ENCODE measurements at places on chromosomes 2 and 18. TPM values are rescaled to one million over a fixed set of nuclear protein-coding genes. Genes with fewer than 3 reads are reported as not detected.

DNA sequence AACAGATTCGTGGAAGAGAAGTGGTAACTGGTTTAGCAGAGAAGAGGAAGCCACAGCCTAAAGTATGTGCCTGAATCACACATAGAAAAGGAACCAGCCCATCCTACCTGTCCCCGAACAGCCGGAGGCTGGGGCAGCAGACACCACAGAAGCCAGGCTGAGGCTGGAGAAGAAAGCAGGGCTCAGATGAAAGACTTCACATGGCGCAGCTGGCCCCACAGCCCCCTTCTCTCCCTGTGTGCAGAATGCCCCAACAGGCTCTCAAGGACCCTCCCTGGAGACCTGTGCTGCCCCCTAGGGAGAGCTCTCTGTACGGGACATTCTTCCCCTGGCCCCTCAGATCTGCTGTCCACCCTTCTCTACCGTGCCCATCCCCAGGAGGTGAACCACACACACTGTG lies 83.5 kb upstream of the RAB12 start:
- H3K4me3 ChIP-seq = no peak overlapping the region
- no peaks in the 10 kb centered on the region for H3K4me1 ChIP-seq
- no peaks in the 10 kb centered on the region for H3K27me3 ChIP-seq
- H3K27ac ChIP-seq = no peak overlapping the region
- H3K36me3 ChIP-seq = no peaks in the 10 kb centered on the region

DNA sequence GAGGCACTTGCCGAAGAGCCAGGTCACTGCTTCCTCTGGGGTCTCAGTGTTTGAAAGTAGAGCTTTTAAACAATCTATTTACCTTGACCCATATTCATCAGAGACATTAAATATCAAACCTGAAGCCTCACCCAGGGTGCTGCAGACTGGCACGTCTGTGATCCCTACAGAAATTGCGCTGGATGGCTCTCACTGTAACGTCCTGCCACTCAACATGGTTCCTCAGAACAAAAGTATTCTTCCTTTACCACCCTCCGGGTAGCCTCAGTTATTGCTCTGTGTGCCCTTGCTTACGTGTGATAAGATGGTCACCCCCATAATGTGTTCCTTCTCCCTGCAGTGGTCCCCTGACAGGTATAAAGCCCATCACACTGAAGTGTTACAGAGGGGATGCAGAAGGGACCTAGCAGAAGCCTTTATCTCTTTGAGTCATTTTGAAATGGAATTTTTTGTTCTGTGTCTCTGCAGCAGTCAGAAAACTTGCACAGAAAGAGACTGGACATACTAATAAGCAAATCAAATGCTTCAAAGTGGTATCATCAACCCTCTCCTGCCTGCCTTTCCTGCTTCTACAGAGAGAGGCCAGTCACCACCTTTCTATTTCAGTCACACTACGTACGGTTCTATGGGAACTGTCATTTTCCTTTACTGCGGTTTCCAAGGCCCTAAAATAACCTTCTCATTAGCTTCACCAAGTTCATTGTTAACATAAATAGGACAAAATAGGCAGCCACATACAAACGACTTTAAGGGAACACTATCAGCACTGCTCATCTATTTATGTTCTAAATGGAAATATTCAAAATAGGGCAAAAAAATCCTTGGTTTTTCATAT lies 86.8 kb downstream of the METTL8 start:
- no peak overlapping the region for H3K27ac ChIP-seq
- no peak overlapping the region for H3K4me3 ChIP-seq
- DNase-seq = no peak
- no peaks in the 10 kb centered on the region for H3K36me3 ChIP-seq
- H3K4me1 ChIP-seq = peaks cover 13% of the 10 kb centered on the region

DNA sequence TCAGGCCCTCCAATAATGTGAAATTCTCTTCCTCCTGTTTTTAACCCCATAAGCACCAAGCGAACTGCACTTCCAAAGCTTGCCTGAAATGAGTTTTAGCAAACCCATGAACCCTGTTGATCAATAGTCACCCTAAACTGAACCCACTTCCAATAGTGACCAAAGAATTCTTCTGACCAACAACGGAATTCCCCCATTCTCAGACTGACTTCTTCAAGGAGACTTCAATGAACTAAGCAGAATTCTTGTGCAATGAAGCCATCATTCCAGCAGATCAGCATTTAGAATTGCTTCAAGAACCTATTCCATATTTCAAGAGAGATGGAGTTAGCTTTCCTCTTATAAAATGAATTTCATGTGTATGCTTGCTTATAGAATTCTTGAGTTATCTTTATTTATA lies 176.9 kb upstream of the FN1 start:
- H3K27ac ChIP-seq = no peak overlapping the region
- H3K27me3 ChIP-seq = no peaks in the 10 kb centered on the region
- no peak overlapping the region for H3K4me3 ChIP-seq
- H3K4me1 ChIP-seq = no peaks in the 10 kb centered on the region
- H3K36me3 ChIP-seq = no peaks in the 10 kb centered on the region

- H3K4me1 ChIP-seq = no peaks in the 10 kb centered on the region
- H3K27ac ChIP-seq = no peak overlapping the region
Observed at GRCh38 chr2:168118733-168119514, 128.5 kb downstream of the STK39 start.

DNA sequence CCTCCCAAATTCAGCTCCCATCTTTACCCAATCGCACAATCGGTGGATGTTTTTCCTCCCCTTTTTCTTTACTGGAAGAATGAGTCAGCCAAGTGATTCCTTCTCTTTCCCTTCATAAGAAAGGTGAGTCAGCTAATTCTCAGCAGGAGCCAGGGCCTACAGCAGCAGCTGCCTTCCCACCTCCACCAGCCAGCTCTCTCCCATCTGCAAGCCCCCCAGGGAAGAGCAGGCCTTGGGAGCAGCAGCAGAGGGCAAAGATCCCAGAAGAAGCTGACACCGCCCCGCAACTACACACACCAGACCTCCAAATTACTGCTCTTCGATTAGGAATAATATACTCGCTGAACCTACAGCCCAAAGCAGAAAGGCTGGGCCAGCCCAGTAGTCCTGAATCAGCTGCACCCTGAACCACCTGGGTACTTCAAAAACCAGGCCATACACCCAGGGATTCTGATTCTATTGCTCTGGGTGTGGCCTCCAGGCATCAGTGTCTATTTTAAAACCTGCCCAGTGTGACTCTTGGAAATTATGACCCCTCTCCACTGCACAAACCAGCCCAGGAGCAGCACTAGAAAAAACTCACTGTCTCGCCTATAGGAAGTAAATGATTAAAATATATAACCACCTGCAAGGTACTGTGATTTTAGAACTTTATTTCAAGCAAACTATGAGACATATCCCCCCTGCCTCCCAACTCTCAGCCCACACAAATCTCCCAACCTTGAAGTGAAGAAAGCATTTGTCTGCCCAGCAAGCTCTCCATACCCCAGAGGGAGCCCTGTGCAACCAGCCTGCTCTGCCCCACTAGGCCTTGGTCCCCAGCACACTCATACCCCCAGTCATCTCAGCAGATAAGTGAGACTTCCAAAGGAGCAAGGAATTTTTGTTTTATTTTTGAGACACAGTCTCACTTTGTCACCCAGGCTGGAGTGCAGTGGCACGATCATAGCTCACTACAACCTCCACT lies 7.3 kb downstream of the SFXN5 start:
- no peaks in the 10 kb centered on the region for H3K4me1 ChIP-seq
- no peaks in the 10 kb centered on the region for H3K36me3 ChIP-seq
- no peaks in the 10 kb centered on the region for H3K27me3 ChIP-seq
- no peak for DNase-seq

UPP2 gene
- total RNA-seq = not detected

- H3K27me3 ChIP-seq = no peaks in the 10 kb centered on the region
- no peaks in the 10 kb centered on the region for H3K36me3 ChIP-seq
- no peak overlapping the region for H3K4me3 ChIP-seq
- H3K4me1 ChIP-seq = no peaks in the 10 kb centered on the region
- no peak for DNase-seq
Observed at GRCh38 chr2:1743396-1744150, 742 bp downstream of the PXDN start.

SCYGR4 gene
- total RNA-seq = not detected

DNA sequence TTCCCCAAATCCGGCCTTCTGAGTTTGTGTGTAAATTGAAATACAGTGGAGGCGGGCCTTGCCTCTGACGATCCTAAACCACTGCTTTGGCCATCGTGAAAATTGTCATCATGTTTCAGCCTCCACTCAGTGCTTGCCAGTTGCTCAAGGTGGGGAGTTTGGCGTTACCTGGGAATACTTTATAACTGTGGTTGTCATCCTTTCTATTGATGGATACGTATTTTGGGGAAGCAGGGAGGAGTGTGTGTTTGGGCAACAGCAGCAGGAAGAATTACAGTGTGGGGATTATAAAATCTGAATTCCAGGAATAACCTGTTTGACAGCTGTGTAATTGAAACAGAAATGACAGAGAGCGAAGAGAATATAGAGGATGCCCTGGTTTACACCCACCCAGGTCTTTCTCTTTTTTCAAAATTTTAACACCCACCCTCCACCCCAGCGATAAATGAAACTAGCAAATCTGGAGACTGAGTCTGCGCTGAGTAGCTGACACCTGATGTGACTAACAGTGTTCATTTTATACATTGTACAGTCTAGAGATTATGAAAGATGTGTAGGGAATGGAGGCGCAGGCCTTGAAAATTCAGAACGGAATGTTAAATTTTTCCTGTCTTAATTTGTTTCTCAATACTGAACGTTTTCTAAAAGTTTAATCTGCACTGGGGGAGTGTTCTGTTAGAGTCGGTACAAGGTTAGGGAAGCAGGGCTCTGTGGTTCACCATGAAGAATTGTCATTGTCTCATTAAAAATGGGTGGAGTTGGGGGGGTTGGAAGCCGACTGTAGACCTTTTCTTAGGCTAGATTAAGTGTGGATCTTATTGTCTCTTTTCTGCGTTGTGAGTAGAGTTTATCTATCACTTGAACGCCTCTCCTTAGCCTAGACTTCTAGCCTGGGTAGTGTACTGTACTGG lies 1.6 kb downstream of the MAP4K4 start:
- no peaks in the 10 kb centered on the region for H3K27me3 ChIP-seq
- peak overlapping the region; percentile 66 for H3K27ac ChIP-seq
- no peaks in the 10 kb centered on the region for H3K36me3 ChIP-seq

DNA sequence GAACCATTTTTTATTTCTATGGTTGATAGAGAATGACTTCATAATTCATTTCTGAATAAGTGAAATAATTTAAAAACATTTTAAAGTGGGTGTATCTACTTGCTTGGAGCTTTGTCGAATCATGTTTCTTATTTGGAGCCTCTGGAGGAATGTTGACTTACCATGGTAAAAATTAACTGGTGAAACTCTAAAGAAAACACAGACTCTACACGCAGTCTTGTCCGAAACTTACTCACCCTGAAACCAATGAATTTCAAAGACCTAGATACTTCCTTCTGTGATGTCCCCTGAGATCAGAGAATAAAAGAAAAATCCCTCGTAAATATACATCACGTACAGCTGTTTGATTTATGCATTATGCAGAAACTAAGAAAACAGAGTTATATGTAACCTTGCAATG lies 665.2 kb upstream of the NRXN1 start:
- no peaks in the 10 kb centered on the region for H3K36me3 ChIP-seq
- H3K4me3 ChIP-seq = no peak overlapping the region
- H3K4me1 ChIP-seq = no peaks in the 10 kb centered on the region
- H3K27ac ChIP-seq = no peak overlapping the region
- no peak for DNase-seq
- H3K27me3 ChIP-seq = no peaks in the 10 kb centered on the region

- H3K36me3 ChIP-seq = no peaks in the 10 kb centered on the region
- no peak overlapping the region for H3K27ac ChIP-seq
- H3K4me1 ChIP-seq = no peaks in the 10 kb centered on the region
- H3K27me3 ChIP-seq = no peaks in the 10 kb centered on the region
- no peak overlapping the region for H3K4me3 ChIP-seq
Observed at GRCh38 chr2:31000970-31001369, 137.3 kb downstream of the GALNT14 start.

DNA sequence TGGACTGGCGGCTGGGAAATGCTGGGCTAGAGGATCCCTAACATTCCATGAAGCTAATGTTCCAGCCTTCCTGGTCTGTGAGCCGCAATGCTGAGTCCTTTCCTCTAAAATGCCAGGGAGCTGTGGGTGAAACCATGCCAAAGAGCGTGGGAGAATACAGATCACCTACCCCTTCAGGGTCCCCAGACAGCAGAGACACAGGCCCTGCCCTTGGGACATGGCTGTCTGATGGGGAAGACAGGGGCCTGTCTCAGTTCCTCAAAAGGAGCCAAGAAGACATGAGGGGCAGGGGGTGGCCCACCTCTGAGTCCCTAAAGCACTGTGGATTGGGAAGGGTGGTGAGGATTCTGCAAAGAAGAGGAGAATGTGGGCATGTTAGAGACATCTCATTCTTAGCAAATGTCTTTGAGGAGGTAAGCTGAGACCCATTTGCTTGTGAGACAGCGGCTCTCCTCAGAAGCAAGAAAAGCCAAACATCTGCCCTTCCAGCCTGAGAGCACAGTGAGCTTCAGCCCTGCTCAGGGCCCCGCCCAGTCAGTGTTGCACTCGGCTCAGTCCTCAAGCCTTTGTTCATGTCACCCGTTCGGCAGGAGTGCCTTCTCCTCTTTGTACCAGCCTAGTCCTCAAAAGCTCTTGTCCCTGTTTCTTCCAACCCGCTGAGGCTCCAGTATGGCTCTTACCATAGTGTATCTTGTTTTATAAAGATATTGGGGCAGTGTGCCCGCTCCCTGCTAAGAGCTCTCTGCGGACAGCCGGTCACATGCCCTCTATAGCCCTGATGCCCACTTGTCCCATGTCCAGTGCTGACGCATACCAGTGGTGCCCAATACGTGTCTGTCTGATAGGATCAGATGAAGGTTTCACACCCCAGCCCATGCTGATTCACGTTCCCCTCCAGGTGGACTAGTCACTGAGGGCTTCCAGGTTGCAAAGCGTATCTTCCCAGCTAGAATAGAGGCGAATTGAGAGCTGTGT lies 286.2 kb downstream of the CYP26B1 start:
- DNase-seq = no peak
- no peak overlapping the region for H3K4me3 ChIP-seq
- no peaks in the 10 kb centered on the region for H3K4me1 ChIP-seq
- H3K27ac ChIP-seq = no peak overlapping the region
- no peaks in the 10 kb centered on the region for H3K27me3 ChIP-seq

GRCh38 chr2:148021886-148022285 lies 995 bp downstream of the MBD5 start:
- no peaks in the 10 kb centered on the region for H3K27me3 ChIP-seq
- DNase-seq = peak; percentile 9
- H3K4me3 ChIP-seq = peak overlapping the region; percentile 93
- H3K36me3 ChIP-seq = no peaks in the 10 kb centered on the region
- H3K4me1 ChIP-seq = peaks cover 50% of the 10 kb centered on the region

SPHKAP gene
- not detected for total RNA-seq

Measured in CD4-positive, alpha-beta memory T cell (primary cell).